ENCODE measurements at places on chromosomes 6 and 20. TPM values are rescaled to one million over a fixed set of nuclear protein-coding genes. Genes with fewer than 3 reads are reported as not detected.

The BNIP5 gene
- not detected for total RNA-seq

The OTOR gene
- not detected for total RNA-seq

The FOXS1 gene
- total RNA-seq: not detected

The PDYN gene
- not detected for total RNA-seq

The LST1 gene
- total RNA-seq: not detected

The PAQR8 gene
- total RNA-seq: 3.4 TPM

The TRIM40 gene
- not detected for total RNA-seq

The CST2 gene
- total RNA-seq: 5.6 TPM

The FAM83C gene
- not detected for total RNA-seq

GRCh38 chr6:9204171-9204570 lies 768.8 kb upstream of the SLC35B3 start:
- peak; percentile 45 for DNase-seq

- peak; percentile 48 for DNase-seq
These were observed 54.2 kb downstream of the ARMC2 start for GRCh38 chr6:108902382-108902792.

DNA sequence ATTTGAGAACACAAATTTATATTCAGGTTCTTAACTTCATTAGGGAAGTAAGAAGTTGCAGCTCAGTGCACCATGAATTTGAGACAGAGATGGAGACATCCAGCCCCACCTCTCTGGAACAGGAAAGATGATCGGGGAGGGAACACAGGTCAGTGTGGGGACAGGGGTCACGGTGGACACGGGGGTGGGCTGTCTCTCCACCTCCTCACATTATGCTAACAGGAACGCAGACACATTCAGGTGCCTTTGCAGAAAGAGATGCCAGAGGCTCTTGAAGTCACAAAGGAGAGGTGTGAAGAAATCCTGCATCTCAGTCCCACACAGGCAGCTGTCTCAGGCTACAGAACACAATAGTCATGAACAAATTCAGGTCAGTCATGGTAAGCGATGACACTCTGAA lies 3.1 kb downstream of the HLA-C start:
- no peak for DNase-seq

- no peak for DNase-seq
These were observed 50.1 kb downstream of the SLC9A8 start for GRCh38 chr20:49862607-49863200.

DNA sequence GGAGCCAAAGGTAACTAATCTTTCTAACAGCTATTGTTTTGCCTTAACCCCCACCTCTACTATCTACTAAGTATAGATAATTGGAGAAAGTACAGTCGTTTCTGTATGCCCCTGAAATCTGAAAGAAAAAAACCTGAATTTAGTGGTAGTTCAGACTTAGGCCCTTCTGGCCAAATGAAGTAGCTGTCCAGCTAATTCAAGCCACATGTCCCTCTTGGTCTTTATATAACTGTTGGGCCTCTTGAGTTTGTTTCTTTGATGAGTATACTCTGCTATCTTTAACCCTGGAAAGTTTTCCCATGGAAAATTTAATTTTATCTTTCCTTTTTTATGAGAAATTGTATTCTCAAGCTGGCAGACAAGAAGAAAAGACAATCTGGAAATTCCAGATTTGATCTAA lies 73.0 kb upstream of the FAM8A1 start:
- peak; percentile 5 for DNase-seq

GRCh38 chr6:15534974-15535373 lies 127.9 kb downstream of the DTNBP1 start:
- no peak for DNase-seq

DNA sequence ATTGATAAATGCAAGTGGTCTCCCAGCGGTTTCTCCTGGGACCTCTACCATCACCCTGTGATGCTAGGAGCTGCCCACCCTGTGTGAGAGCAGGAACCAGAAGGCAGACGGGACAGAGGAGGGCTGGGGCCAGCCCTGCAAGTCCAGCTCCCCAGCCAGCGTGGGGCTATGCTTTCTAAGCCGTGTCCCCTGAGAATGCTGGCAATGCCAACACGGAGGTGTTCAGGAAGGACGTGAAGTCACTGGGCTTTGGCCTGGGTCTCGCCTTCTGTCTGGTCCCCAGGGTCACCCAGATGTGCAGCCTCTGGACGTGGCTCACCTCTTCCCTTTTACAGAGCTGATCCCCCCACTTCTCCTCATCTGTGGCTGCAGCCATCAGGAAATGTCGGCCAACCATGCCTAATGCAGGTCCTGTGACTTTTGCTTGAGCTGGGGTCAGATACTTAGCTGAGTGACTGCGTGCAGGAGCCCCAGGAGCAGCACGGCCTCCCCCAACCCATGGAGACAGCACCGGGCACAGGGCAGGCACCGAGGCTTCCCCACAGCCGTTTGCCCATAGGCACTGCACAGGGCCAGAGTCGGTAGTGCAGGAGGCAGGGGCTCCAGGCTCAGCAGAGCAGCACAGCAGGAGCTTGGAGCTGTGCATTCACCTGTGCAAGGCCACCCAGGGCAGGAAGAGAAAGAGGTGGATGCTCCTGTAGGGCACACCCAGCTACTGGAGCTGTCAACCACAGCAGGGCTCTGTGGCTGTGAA lies 66.2 kb downstream of the GNAS-AS1 start:
- no peak for DNase-seq

DNA sequence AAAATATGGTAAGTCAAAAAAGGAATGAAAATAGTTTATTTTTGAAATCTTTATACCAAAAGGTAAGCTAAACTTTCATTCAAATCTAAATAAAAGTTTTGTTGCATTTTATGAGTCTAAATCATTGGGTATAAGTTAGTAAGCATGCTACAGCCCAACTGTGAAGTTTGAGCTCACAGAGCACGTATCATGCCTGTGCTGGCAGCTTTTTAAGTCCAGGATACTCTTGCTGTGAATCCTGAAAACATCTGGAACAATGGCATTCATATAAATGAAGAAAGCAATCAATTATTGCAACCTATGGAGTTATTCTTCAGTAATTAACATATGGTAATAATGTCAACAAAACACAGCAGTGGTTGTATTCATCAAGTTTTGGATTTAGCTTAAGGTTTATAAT lies 656.9 kb downstream of the RFPL4B start:
- DNase-seq: no peak

DNA sequence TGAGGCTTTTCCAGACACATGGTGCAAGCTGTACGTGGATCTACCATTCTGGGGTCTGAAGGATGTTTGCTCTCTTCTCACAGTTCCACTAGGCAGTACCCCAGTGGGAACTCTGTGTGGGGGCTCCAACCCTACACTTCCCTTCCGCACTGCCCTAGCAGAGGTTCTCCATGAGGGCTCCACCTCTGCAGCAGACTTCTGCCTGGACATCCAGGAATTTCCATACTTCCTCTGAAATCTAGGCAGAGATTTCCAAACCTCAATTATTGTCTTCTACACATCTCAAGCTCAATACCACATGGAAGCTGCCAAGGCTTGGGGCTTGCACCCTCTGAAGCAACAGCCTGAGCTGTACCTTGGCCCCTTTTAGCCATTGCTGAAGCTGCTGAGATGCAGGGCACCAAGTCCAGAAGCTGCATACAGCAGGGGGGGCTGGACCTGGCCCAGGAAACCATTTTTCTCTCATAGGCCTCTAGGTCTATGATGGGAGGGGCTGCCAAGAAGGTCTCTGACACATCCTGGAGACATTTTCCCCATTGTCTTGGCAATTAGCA lies 11.6 kb downstream of the PDSS2 start:
- DNase-seq: no peak

DNA sequence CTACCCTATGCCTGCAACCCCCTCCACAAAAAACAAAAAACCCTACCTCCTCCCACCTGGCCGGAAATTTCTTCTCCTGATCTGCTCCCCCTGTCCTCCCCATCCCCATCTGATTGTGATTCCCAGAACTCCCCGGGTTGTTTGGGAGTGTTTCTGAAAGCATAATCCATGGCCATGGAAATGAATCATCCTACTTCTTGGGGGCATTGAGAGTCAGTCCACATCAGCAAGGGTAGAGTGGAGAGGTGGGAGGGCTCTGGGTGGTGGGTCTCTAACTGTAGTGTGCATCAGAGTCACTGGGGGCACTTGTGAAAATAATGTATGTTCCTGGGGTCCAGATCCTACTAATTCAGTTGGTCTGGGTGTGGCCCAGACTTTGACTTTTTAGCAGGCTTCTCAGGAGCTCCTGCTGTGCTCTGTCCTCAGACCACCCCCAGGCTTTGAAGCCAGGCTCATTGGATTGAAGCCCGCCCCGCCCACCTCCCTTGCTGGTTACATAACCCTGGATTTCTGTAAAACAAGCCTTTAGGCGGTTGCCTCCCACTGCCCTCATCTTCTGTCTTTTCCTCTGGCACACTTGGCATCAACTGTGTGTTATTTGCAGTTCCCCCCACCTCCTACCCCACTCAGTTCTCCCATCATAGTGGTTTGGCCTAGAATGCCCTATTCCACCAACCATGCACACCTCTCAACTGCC lies 10.5 kb downstream of the PIGT start:
- no peak for DNase-seq

GRCh38 chr6:114389111-114389510 lies 46.3 kb upstream of the HS3ST5 start:
- no peak for DNase-seq

DNA sequence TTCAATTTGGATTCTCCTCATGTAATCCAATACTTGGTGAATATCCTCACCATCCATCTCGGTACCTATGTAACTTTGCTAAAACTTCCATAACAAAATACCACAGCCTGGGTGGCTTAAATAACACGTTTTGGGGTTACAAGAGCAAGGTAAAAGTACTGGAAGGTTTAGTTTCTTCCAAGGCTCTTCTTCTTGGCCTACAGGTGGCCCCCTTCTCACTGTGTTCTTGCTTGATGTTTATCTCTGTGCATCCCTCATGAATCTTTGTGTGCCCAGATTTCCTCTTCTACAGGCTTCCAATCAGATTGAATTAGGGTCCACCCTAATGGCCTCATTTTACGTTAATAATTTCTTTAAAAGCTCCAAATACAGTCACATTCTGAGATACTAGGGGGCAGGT lies 163.3 kb upstream of the HCRTR2 start:
- no peak for DNase-seq

Data from GM23248 (cell line).